ENCODE measurements at places on chromosomes 7 and 10.

- no peak for DNase-seq
Observed at GRCh38 chr10:132957981-132958882, 15.9 kb upstream of the CFAP46 start.

GRCh38 chr10:3426190-3426845 is 253.7 kb upstream of the PITRM1 start:
- DNase-seq: no peak

- no peak for DNase-seq
Observed at GRCh38 chr7:50798126-50798525, 15.4 kb upstream of the GRB10 start.

GRCh38 chr7:70589010-70589409 is 542.9 kb upstream of the GALNT17 start:
- DNase-seq: no peak

GRCh38 chr10:35056686-35057085 is 33.5 kb downstream of the CUL2 start:
- no peak for DNase-seq

DNA sequence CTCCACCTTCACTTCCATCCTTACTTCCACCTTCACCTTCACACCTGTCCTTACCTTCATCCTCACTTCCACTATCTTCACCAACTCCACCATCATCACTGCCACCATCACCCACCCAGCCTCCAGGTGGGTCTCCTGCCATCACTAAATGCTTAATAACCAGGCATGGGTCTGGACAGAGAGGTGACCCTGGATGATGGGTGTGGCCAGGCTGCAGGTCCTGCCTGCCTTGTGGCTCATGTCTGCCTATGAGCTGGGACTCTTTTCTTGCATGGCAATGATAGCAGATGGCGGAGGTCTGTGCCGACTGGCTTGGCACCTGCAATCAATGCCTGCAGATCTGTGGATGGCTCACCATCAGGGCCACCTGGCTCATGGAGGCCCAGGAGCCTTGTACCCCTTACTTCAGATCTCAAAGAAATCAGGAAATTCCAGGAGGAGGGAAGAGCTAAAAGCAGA is 60.1 kb upstream of the ELN start:
- DNase-seq: no peak

GRCh38 chr7:122965306-122965705 is 30.2 kb downstream of the TAS2R16 start:
- no peak for DNase-seq

DNA sequence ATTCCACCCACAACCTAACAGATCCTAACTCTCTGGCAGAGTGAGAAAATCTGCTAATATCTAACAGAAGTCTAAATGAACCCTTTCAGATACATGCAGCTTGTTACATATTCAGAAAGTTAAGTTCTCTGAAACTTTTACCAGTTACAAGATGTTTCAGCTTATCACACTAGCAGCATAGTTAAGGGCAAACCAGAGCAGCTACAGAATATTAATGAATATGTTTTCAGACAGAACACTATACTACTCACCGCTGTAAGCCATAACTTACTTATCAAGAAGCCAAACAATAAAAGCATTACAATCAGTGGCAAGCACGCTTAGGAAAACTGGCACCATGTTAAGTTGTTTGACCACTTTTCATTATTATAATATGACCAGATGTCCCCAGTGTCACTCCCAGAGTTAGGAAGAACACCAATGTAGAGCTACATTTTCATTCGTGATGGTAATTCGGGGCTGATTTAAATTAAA is 2.7 kb downstream of the ITGB1 start:
- no peak for DNase-seq

DNA sequence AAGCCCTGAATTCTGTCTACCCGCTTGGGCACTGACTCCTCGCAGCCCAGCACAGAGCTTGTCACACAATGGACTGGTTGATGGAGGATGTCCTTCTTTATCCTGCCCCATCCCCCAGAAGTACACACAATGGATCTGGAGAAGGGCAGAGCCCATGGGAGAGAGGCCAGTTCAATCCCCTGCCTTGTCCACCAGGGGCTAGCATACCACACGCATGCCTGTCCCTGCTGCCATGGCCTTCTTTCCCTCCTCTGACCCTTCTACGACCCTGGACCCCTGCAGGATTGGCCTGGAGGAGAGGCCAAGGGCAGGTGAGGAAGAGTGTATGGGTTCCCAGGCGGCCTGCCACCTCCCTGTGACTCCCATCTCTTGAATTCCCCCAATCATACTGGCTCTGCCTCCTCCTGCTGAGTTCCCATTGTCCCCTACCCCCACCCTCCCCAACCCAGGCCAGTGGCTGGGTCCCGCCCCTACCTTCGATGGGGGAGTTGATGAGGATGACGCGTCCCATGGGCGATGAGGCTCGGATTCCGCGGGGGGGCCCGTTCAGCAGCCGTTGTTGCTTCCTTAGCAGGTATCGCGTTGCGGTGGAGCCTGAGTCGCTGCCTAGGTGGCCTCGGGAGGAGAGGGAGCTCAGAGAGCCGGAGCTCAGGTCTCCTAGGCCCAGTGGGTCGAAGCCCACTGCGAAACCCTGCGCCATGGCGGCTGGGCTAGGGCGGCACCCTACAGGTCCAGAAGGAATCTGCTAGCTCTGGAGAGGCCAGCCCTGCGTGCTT is 1.2 kb downstream of the PDZD7 start:
- DNase-seq: no peak

GRCh38 chr7:143331179-143331801 is 15.4 kb downstream of the CLCN1 start:
- no peak for DNase-seq

GRCh38 chr10:73793456-73793855 is 8.1 kb downstream of the ZSWIM8 start:
- no peak for DNase-seq

DNA sequence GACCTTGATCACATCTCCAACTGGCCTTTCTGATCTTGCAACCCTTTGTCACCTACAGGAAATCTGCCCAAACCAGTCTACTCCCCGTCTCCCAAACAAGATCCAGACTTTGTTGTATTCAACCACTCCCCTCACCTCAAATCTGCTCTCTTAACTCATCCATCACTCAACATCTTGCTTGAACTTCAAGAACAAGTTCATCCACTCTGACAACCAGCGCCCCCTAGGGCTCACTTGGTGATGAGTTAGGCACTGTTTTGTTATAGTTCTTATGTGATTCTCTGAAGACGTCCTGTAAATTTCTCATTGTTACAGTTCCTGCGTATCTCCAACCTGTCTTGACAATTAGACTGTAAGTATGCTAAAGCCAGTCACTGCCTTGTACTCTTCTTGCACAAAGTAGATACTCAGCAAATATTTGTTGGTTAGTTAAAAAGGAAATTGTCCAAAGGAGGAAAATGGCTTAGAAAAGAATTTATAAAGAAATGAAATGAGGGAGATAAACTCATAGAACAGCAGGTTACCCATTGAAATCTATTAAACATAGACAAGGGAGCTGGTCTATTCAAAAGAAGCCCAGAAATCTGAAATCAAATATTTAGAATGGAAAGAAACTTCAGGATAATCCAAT is 5.3 kb downstream of the FRMD4A start:
- DNase-seq: no peak

- no peak for DNase-seq
Observed at GRCh38 chr10:49076741-49077521, 38.4 kb downstream of the VSTM4 start.

DNA sequence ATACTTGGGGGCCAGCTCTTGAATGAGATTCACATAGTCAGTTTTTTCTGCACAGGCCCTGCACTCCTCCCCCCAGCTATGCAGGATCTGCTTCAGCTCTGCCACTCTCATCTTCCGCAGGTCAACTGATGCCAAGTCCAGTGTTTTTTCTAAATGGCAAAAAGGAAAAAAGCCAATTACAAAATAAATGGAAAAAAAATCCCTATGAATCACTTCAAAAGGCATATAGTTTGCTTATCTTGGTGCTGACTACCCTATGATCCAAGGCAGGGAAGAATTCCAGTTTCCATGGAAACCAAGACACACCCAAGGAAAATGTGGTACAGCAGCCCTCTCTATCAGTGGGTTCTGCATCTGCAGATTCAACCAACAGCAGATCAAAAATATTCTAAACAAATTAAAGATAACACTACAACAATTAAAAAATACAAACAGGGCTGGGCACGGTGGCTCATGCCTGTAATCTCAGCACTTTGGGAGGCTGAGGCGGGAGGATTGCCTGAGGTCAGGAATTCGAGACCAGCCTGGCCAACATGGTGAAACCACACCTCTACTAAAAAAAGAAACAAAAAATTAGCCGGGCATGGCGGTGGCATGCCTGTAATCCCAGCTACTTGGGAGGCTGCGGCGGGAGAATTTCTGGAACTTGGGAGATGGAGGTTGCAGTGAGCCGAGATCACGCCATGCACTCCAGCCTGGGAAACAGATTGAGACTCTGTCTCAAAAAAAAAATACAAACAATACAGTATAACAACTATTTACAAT is 17.6 kb downstream of the CDNF start:
- DNase-seq: no peak

- no peak for DNase-seq
Observed at GRCh38 chr10:125299461-125299860, 139.1 kb upstream of the CTBP2 start.

GRCh38 chr10:44390585-44391072 is 5.7 kb upstream of the CXCL12 start:
- DNase-seq: no peak

- DNase-seq: no peak
Observed at GRCh38 chr10:29257784-29258135, 31.1 kb upstream of the LYZL1 start.

DNA sequence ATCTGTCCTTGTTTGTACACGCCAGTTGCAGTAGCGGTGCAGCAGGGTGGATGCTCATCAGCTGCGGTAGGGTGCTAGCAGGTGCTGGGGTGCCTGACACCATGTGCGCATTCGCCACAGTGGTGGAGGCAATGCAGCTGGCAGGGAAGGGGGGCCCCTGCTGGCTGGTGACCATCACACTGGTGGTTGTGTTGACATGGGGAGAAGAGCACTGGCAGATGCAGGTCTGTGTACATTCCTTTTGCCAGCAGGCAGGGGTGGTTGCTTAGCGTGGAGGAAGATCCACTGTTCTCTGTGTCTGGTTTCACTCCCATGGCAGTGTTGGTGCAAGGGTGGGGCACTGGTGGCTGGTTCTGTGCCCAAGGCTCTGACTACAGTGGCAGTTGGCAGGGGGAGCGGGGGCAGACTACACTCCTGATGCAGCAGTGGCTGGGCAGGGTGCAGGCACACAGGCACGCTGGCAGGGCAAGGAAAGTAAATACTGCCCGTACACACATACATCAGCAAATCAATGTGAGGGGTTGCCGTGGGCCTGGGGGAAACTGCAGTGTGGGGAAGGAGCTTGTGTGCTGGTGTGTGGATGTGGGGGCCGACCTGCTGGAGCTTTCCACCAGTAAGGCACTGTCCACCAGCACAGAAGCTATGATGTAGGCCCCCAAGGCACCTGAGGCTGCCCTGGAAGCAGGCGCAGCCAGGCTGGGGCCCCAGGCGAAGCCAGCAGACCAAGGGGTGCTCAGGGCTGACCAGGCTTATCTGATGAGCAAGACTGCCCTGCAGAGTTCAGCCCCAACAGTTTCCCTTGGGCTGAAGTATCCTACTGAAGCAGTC is 87.2 kb upstream of the UNC5B start:
- DNase-seq: no peak

GRCh38 chr7:42934291-42934690 is 2.1 kb downstream of the MRPL32 start:
- no peak for DNase-seq

DNA sequence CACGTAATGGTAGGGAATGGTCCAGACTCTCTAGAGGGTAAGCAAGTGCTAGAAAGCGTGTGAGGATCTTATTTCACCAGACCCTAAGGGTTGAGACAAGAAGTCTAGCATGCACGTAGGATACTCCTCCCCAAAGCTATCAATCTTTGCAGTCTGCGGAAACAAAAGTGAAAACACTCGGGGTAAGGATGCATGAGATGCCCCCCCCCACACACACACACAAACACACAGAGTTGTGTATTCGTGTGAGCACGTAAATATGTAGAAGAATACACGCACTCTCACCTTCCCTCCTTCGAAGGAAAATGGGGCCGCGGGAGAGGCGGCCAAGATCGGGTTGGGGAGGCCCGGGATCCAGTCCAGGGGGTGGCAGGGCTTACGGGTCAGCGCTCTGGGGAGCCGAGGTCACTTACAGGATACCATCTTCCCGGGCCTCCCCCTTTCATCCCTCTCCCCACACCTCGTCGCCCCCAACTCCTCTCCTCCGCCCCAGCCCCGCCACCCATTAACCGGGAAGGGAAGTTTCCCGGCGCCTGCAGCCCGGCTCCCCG is 455 bp downstream of the CUL2 start:
- no peak for DNase-seq

DNA sequence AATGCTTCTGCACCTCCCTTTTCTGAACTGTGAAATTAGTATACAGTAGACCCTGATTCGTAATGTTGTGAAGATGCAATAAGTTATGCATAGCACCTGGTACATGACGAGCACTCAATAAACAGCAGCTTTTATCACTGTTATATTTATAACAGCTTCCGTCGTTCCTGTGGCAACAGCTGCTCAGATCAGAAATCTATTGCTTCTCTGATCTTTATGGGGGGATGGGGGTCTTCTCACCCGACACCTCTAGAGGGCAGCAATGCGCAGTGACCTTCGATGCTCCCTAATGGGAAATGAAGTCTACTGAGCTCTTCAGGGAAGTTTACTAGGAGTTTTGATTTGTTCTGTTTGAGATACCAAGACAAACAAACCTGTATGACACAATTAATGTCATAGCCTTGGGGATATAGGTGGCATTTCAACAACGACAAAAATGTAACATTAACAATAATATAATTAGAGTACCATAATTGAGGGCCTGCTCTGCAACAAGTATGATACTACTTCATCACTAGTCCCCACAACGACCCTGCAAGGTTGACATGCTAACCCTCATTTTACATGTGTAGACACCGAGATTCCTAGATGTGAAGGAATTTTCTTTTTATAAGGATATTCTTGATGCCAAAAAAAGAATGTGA is 289.6 kb downstream of the SFMBT2 start:
- DNase-seq: peak; percentile 10

DNA sequence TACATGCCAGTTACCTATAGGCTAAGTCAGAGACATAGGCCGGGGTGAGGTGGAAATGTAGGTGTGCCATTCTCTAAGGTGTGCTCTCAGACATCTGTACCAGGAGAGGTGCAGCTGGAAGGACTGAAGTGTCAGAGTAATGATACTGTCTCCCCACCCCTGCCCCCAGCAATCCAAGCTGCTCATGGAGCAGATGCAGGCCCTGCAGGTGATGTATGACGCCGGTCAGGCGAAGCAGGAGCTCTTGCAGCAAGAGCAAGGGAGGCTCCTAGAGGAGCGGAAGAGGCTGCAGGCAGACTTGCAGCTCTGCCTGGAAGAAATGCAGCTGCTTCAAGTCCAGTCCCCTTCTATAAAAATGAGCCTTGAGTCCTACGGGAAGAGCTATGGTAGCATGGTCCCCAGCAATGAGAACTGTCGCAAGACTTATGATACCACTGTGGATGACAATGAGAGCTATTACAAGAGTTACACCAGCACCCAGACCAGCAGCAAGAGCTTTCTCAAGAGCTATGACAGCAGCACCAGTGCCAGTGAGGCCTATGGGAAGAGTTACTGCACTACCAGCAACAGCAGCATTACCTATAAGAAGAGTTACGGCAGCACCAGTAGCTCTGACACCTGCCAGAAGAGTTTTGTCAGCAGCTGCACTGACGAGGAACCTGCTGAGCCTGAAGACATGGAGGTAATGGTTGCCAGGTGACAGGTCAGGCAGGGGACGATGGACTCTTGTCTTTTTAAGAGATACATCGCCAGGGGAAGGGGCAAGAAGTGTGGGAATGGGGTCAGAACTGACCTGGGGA is 18.4 kb upstream of the FLNC start:
- DNase-seq: no peak

- no peak for DNase-seq
Observed at GRCh38 chr7:131803816-131804215, 247.4 kb upstream of the PODXL start.
